ENCODE measurements at places on chromosomes 16 and 17.

GRCh38 chr17:14144508-14144907 lies 75.2 kb downstream of the COX10 start:
- DNase-seq, result no peak

- no peak for DNase-seq
Observed at GRCh38 chr17:12620200-12620720, 45.4 kb upstream of the MYOCD start.

GRCh38 chr17:47889734-47890529 lies 6.1 kb upstream of the SP2 start:
- peak; percentile 65 for DNase-seq

DNA sequence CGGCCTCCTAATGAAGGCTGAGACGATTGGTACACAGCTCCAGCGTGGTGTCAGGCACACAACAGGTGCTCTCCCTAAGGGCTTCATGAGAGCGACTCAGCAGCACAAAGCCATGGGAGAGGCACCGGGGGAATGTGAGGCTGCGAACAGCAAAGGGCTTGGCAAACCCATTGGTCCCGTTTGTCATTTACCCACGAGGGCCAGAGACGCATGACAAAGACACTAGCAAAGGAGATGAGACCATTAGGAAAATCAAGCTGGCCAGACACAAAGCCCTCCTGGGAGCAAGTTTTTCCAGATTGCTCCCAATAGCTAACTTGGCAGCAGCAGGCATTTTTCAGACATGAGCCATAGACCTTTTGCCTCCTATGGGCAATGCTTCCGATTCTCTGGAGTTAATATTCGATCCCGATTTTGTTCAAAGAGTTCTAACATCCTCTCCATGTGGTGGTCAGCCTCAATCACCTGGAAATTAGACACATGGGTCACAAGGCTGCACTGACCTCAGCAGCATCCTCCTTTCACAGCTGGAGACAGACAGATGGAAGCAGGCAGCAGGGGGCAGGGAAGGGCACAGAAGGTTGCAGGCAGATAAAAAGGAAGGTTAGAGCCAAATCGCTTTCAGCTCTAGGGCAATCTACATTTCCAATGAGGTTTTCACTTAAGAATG lies 38.2 kb downstream of the TK2 start:
- no peak for DNase-seq

DNA sequence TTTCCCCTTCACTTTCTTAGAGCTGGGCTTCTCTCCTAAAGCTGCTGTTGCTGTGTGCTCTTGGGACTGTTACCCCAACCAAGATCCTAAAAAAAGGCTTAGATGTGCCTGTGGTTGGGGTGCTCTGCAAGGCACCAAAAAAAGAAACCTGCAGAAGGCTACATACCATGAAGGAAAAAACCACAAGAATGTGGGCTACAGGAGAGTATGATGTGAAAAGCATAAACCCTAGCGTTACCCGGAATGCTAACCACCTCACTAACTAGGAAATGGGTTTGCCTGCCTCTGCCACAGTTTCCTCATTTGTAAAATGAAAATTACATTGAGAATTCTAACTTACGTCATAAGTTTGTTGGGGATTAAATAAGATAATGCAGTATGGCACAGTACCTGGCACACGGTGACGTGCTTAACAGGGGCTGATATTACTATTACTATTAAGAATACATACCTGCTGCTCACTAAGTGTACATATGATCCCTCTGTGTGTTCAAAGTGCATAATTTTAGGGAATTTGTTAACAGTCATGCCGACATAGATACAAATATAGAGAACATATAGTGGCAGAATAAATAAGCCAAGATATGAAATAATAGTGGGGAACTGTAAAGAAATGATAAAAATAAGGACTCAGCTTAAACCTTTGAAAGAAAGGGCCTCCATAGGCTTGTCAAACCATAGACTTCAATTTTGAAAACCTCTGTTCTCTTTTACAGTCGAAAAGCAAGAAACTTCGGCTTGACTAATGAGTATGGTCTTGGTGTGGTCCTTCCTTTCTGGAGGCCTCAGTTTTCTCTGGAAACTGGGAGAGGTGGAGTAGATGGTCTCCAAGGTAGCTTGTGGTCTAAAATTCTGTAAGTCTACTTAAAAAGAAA lies 177.8 kb upstream of the TBX2 start:
- DNase-seq, result no peak

- DNase-seq, result no peak
Observed at GRCh38 chr16:71880176-71880575, 3.8 kb downstream of the ZNF821 start.

DNA sequence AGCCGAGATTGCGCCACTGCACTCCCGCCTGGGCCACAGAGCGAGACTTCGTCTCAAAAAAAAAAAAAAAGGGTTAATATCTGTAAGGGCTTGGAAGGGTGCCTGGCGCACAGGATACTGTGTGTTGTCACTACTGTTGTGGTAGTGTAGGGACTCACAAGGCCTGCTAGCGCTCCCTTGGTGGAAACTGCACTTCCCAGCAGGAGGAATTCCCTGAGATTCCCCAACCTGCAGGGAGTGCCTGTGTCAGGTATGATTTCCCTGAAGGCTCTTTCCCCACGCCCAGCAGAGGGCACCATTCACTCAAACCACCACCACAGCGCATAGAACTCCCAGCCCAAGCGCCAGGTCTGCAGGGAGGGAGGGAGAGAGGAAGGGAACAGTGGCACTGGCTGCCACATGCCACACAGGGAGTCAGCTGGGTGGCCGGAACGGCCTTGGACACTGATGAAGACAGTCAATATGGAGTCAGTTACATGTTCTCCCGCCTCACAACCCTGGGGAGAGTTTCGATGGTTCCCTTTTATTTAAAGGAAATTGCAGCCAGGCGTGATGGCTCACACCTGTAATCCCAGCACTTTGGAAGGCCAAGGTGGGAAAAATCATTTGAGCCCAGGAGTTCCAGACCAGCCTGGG lies 32.7 kb upstream of the CDH1 start:
- DNase-seq, result peak; percentile 67
